Activated T-helper 1 cell treated with anti-CD3 and anti-CD28 coated beads, Interleukin-12 subunit alpha, Interleukin-12 subunit beta, Interleukin-2, Interleukin-4 antibody, amounts not matched to agents 30 ng/mL and 10 ng/mL and 1 ng/mL, durations not matched to agents 14 hours and 24 hours and 36 hours (primary cell): ENCODE measurements at places on chromosomes 16 and 17.
A peak's percentile ranks its signal among the peaks of the same experiment; 100 is the strongest.

GRCh38 chr17:39360537-39360936, 40.9 kb downstream of the FBXL20 start:
- no peaks in the 10 kb centered on the region for H3K4me1 ChIP-seq
- H3K4me3 ChIP-seq = no peak overlapping the region
- no peaks in the 10 kb centered on the region for H3K27me3 ChIP-seq
- no peaks in the 10 kb centered on the region for H3K36me3 ChIP-seq
- DNase-seq = no peak
- H3K27ac ChIP-seq = no peak overlapping the region

DNA sequence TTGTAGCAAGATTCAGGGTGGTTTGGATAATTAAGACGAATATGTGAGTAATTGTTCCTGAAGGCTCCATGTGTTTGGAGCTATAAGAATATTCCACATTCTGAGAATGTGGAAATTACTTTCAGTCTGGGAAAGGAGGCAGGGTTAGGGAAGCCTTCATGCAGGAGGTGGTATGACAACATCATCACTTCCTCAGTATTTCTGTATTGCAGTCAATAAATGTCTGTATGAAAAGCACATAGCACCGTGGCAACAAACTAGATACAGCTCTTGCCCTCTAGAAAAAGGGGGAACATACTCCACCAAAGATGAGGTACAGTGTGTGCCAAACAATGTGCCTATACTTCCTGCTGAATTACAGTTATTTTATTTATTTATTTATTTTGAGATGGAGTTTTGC, 26.1 kb upstream of the DHRS7B start:
- H3K36me3 ChIP-seq = no peaks in the 10 kb centered on the region
- no peak for DNase-seq
- H3K27ac ChIP-seq = no peak overlapping the region
- H3K4me1 ChIP-seq = peaks cover 27% of the 10 kb centered on the region
- no peaks in the 10 kb centered on the region for H3K27me3 ChIP-seq

DNA sequence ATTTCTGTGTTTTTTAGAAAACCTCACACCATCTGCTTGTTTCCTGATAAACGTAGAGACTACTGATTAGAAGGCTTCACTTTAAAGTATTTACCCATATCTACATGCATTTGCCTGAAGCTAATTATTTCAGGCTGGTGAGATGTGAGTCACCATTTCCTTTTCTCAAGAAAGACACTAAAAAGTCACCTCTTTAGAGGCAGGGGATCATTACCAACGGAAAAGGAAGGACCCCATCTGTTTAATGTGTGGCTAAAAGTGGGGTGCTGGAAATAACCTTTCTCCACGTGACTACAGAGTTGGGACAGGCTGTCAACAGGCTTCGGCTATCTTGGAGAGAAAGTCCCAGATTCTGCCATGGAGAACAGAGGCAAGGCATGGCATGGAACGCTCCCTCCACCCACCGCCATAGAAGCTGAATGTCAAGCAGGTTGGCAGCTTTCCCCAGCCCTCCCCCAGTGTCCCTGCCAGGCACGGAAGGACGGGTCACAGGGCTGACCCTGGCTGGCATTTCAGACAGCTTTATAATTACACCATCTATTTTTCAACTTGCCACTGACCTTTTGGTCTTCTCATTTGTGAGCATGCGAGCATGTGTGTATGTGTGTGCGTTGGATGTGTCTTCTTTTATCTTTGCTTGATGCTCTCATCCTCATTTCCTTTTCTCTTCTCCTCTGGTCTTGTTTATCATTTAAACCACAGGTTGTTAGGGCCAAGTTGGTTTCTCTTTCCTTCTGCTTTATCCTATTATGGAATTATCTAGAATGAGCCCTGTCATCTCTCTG, 157.0 kb downstream of the CPPED1 start:
- H3K36me3 ChIP-seq = peaks cover 5% of the 10 kb centered on the region
- peak overlapping the region; percentile 38 for H3K4me3 ChIP-seq
- peaks cover 26% of the 10 kb centered on the region for H3K4me1 ChIP-seq
- H3K27me3 ChIP-seq = no peaks in the 10 kb centered on the region
- peak; percentile 26 for DNase-seq

DNA sequence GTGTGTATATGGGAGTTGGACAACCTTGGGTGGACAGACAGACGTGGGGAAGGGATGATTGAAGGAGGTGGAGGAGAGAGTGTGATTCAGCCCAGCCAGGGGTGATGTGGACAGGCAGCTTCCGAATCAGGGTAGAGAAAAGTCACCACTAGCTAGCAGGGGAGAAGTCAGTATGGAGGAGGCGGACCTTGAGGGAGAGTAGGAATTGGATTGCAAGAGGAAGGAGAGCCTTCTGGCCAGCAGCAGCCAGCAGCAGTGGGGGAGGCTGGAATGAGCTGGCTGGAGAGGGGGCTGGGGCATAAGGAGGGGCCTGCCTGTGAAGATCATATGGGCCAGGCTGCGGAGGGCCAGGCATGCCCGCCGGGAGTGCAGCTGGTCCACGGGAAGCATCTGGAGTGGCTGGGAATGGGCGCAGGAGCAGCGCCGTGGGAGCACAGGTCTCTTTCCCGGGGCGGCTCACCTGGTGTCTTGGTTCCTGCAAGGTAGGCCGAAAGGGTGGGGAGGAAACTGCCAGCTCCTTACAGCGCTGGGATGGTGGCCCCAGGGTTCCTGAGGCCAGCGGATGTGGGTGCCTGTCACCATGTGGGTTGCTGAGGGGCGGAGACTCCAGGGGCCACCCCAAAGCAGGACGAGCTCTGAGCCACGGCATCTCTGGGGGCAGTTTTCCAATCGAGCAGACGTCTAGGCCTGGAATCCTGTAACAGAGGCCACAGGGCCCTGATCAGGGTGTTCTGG, 235.3 kb downstream of the SEC14L1 start:
- H3K27me3 ChIP-seq = no peaks in the 10 kb centered on the region
- peak overlapping the region; percentile 87 for H3K4me3 ChIP-seq
- peak overlapping the region; percentile 87 for H3K27ac ChIP-seq
- peaks cover 69% of the 10 kb centered on the region for H3K4me1 ChIP-seq
- peaks cover 13% of the 10 kb centered on the region for H3K36me3 ChIP-seq
- peak; percentile 73 for DNase-seq

GRCh38 chr17:57655553-57655952, 89.5 kb downstream of the CCDC182 start:
- H3K4me1 ChIP-seq = no peaks in the 10 kb centered on the region
- no peak overlapping the region for H3K4me3 ChIP-seq
- H3K36me3 ChIP-seq = peaks cover 13% of the 10 kb centered on the region

DNA sequence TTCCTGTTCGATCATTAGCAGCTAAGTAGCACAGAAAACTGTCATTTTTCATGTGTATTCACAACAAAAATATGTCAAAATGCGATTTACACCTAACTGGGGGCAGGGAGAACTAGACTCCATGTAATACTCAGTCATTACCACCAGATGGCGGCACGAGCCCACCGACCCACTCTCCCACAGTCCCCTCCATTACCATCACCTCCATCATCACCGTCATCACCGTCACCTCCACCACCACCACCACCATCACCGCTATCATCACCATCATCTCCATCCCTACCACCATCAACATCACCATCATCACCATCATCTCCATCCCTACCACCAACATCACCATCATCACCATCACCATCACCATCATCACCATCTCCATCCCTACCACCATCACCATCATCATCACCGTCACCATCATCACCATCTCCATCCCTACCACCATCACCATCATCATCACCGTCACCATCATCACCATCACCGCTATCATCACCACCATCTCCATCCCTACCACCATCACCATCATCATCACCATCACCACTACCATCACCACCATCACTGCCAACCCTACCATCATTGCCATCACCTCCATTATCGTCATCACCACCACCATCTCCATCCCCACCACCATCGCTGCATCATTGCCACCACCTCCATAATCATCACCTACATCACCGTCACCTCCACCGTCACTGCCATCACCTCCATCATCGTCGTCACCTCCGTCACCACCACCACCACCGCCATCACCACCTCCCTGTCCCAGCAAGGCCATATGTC, 14.4 kb downstream of the NDUFAF8 start:
- H3K4me1 ChIP-seq = no peaks in the 10 kb centered on the region
- peaks cover 15% of the 10 kb centered on the region for H3K36me3 ChIP-seq
- no peaks in the 10 kb centered on the region for H3K27me3 ChIP-seq

DNA sequence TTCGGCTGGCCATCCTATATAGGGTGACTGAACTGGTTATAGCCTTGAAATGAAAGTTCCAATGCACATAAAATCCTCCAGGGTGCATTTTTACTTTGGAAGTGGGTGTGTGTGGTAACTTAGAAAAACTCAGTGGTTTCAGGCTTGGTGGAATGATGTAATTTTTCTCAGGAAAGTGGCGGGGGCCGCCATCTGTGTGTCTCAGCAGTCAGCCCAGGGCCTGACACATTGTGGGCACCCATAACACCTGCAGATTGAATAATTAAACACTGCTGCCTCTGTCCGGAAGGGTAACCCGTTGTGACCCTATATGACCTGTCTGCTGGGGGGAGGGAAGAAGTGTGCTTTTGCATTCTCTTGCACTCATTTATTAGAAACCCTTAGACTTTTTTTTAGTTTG, 2.2 kb upstream of the PDP2 start:
- peak overlapping the region; percentile 74 for H3K27ac ChIP-seq
- peak overlapping the region; percentile 52 for H3K4me3 ChIP-seq
- peaks cover 70% of the 10 kb centered on the region for H3K4me1 ChIP-seq
- H3K27me3 ChIP-seq = no peaks in the 10 kb centered on the region

GRCh38 chr17:27568811-27569210, 62.2 kb upstream of the LGALS9 start:
- no peak for DNase-seq
- H3K27me3 ChIP-seq = no peaks in the 10 kb centered on the region
- peak overlapping the region; percentile 66 for H3K27ac ChIP-seq
- peaks cover 90% of the 10 kb centered on the region for H3K4me1 ChIP-seq
- no peak overlapping the region for H3K4me3 ChIP-seq

DNA sequence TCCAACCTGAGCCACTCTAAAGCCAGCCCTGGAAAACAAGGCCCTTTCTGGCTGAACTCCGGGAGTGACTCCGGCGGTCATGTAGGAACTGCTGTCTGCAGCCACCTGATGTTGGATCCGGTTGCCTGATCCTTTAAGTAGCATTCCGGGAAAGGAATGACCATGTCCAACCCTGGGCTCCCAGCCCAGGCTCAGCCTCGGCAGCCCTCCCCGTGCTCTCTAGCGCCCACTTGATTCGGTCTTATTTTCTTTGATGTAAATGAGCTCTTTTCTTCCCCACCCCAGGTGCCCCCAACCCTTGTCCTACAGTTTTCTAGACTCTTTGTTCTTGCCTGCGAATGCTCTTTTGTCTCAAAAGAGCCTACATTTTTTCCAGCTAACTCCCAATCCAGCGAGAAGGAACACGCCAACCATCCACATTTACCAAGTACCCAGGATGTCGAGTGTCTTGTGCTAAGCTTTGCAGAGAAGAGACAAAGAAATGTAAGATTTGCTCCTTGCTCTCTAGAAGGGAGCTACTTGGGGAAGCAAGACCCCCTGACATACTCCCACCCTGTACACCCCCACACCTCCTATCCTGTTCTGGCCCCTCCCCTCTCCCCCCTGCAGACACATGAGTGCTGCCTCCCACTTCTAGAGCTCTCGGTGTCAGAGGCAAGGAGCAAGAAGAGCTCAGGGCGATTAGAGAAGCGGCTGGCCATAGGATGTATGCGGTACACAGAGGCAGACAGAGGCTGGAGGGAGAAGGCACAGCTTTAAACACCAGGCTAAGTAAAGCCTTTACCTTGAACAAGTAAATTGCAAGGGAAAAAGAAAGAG, 53.8 kb downstream of the COG7 start:
- H3K4me1 ChIP-seq = no peaks in the 10 kb centered on the region
- no peak overlapping the region for H3K27ac ChIP-seq
- no peak overlapping the region for H3K4me3 ChIP-seq
- peaks cover 35% of the 10 kb centered on the region for H3K36me3 ChIP-seq
- no peak for DNase-seq

DNA sequence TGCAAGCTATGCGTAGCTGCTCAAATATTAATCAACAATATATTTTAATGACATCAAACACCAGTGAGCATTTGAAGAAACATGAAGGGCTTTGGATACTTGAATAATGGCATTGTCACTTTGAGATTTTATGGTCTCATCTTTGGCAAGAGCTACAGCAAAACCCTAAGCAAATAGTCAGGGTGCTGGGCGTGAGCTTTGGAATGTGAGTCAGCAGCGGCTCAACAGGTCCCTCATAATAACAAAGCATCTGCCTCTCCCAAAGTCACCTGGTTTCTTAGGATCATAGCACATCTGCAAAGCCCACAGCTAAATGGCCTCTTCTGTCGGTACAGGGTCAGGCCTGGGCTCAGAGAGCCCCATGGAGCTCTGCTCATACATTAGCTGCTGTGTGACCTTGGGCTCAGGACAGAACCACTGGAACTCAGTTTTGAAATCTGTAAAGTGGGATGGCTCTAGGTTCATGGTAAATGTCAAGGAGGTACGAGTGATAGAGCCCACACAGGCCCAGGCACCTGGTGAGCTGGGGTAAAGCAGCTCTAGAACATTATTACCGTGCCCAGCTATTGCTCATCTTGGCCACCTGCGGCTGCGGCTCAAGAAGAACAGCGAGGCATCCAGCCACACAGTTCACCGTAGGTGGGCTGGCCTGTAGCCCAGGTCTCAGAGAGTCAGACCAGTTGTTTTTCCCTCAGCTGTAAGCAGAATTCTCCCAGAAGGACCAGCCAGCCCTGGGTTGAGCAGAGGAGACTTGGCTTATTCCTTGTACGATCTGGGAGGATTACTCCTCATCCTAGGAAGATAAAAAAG, 544.5 kb upstream of the CDH11 start:
- no peaks in the 10 kb centered on the region for H3K4me1 ChIP-seq
- no peak overlapping the region for H3K27ac ChIP-seq
- DNase-seq = no peak
- H3K36me3 ChIP-seq = no peaks in the 10 kb centered on the region

- peak overlapping the region; percentile 31 for H3K27ac ChIP-seq
- no peaks in the 10 kb centered on the region for H3K27me3 ChIP-seq
- H3K4me1 ChIP-seq = peaks cover 69% of the 10 kb centered on the region
- DNase-seq = no peak
- peaks cover 73% of the 10 kb centered on the region for H3K36me3 ChIP-seq
Observed at GRCh38 chr17:47654991-47655390, 5.3 kb downstream of the KPNB1 start.

GRCh38 chr17:60089096-60089806, 10.5 kb upstream of the HEATR6 start:
- H3K27ac ChIP-seq = no peak overlapping the region
- H3K27me3 ChIP-seq = peaks cover 16% of the 10 kb centered on the region
- H3K36me3 ChIP-seq = no peaks in the 10 kb centered on the region
- H3K4me3 ChIP-seq = no peak overlapping the region
- H3K4me1 ChIP-seq = no peaks in the 10 kb centered on the region
- no peak for DNase-seq
